CD8-positive, alpha-beta memory T cell (primary cell): ENCODE measurements at places on chromosomes 5 and 9. TPM values are rescaled to one million over a fixed set of nuclear protein-coding genes. Genes with fewer than 3 reads are reported as not detected.

TMEM252 gene
- not detected for total RNA-seq

PCDHA4 gene
- total RNA-seq: not detected

C5orf22 gene
- 29.8 TPM for total RNA-seq

MELK gene
- total RNA-seq: 51.0 TPM

PCDHB4 gene
- not detected for total RNA-seq

PCDHB10 gene
- not detected for total RNA-seq

SMIM33 gene
- total RNA-seq: 0.11 TPM

DNA sequence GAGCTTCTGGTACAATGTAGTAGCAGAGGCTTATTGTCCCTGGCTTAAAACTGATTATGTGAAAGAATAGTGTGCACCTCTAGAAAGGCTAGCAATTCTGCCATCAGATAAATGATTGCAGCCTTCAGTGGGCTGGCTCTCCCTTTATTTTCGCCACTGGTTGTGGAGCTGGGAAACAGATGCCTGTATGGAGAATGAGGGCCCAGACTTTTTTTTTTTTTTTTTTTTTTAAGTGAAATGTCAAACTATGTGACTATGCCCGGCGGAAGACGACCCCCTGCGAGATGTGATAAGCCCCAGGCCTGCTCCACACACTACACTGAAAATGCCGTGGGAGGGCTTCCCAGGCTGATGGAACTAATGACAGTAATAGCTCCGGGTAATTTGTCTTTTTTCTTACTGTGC, 28.7 kb downstream of the ISL1 start:
- no peak for DNase-seq

- DNase-seq: no peak
Observed at GRCh38 chr5:124162767-124163532, 583.5 kb downstream of the ZNF608 start.

GRCh38 chr5:140855772-140856674, at the start of gene PCDHA10:
TSS of gene PCDHA10 (plus strand) at chr5:140855897. CDS start at chr5:140856049, 152 bp downstream.
- no peak for DNase-seq

DNA sequence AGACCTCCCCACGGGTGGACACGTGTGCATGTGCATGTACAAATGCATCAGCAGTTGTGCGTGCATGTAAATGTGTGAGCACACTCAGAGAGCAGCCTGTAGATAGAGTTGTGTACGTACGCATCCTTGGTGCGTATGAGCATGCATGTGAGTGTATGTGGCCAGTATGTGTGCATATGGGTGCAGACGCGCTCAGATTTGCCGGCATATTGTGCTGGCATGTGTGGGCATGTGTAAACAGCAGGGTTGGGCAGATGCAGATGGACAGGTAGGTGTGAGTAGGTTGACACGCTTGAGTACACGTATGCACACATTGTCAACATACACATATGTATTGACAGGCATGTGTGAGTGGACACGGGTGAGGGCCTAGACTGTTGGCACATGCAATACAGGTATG, 56.5 kb downstream of the LMX1B start:
- DNase-seq: no peak

GRCh38 chr5:133569347-133569746, 43.0 kb downstream of the FSTL4 start:
- DNase-seq: no peak

GRCh38 chr5:178649580-178649979, 22.7 kb upstream of the CLK4 start:
- no peak for DNase-seq

DNA sequence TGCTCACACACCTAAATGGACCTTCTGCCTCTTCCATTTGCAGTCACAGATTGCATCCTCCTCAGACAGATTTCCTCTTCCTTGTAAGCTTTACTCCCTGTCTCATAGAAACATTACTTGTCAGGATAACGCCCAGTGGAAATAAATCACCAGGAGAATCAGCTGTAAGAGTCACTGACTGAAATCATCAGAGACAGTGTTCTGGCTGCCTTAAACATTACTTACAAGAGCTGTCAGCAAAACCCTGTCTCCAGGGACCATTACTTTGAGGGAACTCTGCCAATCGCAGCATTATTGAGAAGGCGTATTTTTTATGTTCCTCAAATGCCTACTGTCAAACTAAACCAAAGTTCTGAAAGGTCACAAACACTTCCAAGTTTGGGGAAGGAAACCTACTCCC, 5.9 kb downstream of the DPYSL3 start:
- DNase-seq: no peak

DNA sequence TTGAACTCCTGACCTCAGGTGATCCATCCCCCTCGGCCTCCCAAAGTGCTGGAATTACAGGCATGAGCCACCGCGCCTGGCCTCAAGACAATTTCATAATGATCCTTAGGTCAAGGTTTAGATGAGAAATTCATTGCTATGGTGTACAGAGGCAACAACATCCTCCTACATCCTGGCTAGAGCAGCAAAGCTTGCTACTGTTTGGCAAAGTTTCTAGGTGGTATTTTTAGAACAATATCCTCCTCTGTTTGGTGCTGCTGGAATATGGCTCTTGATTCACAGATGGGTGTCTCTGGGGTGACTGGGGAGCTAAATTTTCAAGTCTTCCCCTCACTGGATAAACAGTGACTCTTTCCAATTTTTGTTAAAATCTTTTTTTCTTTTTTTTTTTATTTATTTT, 30.6 kb downstream of the CRHBP start:
- no peak for DNase-seq

GRCh38 chr5:122358372-122358979, 46.4 kb downstream of the SNCAIP start:
- no peak for DNase-seq

DNA sequence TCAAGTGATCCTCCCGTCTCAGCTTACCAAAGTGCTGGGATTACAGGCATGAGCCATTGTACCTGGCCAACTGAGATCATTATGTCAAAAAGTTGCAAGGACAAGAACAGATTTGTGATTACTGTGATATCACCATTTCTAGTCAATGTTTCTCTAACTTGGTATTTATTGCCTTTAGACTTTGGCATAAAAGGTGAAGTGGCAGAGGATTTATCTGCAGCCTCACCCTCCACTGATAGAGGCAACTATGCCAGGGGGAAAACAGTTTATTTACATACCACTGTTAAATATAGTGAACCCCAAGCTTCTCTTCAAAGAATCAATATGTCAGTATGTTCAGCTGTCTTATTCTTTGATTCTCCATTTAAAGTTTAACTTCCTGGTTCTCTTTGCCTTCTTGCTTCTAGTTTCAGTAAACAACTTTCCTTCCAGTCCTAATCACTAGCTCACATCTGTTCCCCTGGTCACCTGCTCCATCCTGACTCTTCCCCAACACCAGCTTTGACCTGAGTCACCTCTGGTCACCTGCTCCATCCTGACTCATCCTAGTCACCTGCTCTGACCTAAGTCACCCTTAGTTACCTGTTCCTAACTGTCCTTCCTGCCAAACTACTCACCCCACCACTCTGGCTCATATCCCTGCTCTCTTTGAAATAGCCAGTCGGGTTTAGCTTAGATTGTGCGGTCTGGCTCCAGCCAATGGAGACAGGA, 29.9 kb downstream of the SEMA6A start:
- no peak for DNase-seq

DNA sequence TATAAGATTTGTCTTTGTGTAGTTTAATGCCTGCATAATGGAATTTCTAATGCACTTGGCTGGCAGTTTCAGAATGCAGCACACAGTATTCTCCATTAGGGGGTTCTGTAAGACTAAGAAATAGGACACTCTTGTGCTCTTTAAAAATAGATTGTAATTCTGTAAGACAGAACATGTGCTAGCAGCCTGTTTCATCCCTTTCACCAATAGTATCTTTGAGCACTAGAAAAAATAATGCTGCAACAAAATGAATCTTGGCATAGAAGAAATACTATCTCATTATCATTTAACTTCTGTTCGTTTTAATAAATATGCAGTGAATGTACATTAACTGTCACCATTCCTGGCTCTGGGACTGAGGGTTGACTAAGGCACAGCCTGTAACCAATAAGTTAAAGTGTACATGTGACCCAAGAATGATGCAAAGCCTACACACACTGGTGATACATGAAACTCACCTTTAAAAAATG, 23.8 kb upstream of the ZNF622 start:
- no peak for DNase-seq

DNA sequence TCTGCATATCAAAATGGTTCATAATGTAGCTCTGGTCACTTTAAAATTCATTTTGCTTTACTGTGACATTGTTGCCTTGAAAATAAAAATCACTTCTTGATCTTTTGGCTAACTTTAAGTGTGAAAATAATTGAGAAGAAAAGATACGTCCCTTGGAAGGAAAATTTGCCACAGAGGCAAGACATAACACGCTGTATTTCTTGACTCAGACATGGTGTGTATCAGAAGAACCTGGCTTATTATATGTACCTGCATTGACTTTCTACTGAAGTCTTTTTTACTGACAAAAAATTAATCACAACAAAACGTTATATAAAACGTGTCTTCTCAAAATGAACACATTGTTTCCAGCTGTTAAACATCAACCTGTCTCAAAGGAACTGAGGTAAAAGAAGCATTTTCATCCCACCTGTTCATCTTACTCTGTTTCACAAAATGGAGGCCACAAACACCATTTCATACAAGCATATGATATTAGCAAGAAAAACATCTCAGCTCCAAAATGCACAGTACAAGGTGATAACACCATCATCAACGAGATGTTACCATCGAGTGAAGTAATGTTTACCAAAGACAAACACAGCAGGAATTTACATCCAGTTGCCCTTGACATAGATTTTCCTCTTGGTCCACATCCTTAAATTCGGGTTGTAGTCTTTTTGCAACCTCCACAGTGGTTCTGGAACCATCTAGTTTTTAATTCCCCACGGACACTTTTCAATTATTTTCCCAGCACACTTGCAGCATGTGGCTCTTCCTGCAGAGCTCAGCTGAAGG, 179.9 kb downstream of the GLIS3 start:
- no peak for DNase-seq

DNA sequence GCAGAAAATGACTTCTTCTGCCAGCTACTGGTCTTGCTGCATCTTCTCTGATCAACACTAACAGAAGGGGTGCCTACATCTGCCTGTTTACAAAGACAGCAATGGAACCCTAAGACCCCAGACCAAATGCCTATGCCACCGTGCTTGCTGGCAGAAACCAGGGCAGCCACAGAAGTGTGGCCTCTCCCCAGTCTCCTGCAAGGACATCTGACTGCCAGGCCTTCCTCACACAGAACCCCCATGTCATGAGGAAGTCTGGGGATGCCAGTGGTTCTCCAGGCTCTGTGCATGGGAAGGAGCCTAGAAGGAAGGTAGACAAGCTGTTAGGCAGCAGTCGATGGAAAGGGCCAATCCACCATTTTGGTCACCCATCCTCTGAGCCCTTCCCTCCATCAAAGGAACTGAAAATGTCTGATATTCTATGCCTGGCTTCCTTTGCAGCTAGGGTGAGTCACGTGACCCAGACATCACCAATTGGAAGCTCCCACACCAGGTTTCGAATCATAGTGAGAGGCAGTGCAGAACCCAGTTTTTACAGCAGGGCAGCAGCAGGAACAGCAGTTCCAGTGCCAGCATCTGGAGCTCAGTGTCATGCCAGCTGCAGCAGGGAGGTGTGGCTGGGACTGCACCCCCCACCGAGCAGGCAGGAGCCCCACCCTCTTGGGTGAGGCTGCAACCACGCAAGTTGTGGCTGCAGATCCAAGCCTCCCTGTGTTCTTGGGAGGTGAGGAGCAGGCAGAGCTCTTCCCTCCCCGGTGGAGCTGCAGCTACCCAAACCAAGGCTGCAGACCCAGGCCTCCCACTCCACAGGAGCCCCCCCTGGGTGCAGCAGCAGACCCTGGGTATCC, 123.4 kb downstream of the OLFM1 start:
- no peak for DNase-seq

- DNase-seq: no peak
Observed at GRCh38 chr5:160369990-160370712, at the start of gene C1QTNF2. TSS of gene C1QTNF2 (minus strand) at chr5:160370626. CDS start at chr5:160355011, 15,615 bp downstream.

DNA sequence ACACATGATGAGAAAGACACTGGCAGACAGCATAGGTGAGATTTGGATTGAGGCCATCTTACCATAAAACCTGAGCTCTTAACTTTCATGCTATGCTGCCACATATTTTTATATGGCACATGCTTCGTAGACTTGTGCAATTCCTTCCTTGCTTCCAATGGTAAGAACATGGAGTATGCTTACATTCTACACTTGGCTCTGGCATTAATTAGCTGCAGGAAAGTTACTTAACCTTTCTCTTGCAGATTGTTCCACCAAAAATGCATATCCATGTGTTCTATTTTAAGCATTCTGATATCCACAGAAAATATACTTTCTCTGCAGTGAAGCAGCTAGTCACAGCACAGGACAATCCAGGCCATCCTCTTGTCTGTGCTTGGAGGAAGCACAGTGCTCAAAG, 119.4 kb downstream of the MPDZ start:
- DNase-seq: no peak

DNA sequence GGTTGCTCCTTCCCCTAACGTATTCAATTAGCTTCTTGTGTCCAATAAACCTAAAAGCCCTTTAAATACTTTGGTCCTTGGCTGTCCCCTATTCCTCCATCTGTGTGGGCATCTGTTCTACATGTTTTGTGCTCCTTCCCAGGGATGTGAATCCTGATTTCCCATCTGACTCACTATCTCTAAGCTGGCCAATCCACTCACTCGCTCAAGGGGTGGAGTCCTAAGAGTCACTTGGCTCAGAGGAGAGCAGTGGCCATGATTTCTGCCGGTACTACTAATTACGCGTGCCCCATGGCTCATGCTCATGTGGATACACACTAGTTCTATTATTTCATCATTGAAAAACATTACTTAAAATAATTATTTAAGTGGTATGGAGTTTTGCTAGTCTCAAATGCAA, 89.6 kb downstream of the TAF11L14 start:
- no peak for DNase-seq

DNA sequence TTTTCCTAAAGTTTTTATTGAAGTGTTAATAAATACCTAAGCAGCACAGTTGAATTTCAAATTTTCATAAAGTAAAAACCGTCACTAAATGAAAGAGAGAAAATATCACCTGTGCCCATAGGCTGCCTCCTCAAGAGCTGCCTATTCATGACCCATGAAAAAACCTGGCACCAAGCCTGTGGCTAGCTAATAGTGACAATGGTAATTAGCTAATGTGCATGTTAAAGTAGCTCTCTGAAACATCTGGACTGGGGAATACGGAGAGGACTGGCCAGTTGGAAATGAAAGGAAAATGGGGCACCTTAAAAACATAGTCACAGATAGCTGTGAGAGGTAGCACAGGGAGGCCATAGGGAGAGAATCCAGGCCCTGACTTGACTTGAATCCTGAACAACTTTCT, 5.4 kb upstream of the GNE start:
- DNase-seq: no peak
